Fibroblast of lung (primary cell): ENCODE measurements at places on chromosomes 7 and 10. TPM values are rescaled to one million over a fixed set of nuclear protein-coding genes. Genes with fewer than 3 reads are reported as not detected.
A peak's percentile ranks its signal among the peaks of the same experiment; 100 is the strongest.

- DNase-seq: no peak
Observed at GRCh38 chr7:43619213-43620012, 36.5 kb downstream of the STK17A start.

GRCh38 chr10:70678757-70679489, 6.6 kb downstream of the ADAMTS14 start:
- no peak for DNase-seq

DNA sequence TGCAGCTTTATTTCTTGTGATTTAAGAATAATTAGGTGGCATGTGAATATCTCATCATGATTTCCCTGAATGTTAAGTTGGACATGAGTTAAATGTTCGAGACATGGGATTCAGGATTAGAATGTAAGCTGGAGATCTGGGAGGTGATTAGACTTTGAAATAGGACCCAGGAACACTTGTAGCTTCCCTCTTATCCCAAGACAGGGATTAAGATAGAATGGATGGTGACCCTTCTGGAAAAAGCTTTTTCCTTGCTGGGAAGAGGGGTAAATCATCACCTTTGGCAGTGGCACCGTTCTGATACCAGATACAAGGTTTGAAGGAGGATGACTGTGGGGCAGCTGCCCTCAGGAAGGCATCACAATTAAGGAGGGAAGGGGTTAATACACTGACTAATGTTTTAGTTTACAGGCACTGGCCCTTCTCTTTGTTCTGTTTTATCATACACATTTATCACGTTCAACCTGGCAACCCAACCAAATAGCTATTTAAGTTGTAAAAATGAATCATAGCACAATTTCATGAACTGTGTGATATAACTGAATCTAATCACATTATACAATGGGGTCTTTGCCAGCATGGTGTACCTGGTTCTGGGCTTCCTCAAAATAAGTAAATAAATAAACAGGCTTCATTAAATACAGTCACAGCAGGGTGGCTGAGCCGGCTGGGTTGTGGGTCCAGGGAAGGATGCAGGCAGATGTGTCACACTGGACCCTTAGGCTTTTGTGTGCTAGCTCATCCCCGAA, 212.7 kb downstream of the LRMDA start:
- no peak for DNase-seq

DNA sequence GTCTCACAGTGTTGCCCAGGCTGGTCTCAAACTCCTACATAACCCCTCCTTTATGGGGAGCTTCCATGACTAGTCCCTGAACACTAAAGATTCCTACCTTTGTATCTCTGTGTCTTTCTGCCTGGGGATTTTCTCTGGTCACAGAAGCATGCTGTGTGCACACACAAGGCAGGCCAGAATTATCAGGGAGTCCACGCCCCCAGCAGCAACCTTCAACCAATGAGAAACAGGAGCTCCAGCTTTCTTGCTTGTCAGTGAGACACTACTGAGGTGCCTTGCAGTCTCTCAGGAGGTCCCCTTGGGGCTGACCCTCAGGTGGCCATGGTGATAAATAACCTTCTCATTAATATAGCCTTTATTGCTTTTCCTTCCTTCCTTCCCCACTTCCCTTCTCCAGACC, 45.1 kb upstream of the AUTS2 start:
- DNase-seq: no peak

DNA sequence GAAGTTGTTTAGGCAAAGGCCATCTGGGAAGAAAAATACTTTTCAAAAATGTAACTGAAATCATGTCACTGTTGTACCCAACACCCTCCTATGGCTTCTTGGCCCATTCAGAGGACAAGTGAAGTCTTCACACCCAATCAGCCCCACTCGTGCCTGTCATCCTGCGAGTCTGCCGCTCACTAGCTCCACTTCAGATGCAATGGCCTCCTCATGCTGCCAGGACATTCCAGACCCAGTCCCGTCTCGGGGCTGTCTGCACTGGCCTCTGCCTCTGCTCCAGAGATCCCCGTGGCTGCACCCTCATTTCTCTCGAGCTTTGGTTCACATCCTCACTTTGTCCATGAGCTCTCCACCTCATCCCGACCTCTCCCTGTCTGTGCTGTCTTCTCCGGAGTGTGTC, 227.1 kb downstream of the KCNMA1 start:
- no peak for DNase-seq

DNA sequence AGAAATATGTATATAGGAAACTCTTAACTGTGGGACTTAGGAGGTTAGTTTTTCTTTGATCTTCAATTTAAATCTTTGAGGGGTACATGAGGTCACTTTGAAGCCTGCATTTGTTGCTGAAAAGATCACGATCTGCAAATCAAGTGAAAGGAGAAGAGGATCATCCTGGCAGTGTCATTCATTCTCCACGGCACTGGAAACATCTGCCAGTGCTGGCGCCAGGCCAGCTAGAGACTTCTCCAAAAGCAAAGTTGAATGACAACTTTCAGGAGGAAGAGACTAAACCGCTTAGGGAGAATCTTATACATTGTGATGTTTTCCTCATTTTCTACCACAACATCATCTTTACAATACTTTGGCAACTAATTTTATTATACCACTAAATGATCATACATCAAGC, 42.5 kb downstream of the MRC1 start:
- no peak for DNase-seq

Gene TMEM248
- total RNA-seq: 59.6 and 65.7 TPM in 2 replicates

DNA sequence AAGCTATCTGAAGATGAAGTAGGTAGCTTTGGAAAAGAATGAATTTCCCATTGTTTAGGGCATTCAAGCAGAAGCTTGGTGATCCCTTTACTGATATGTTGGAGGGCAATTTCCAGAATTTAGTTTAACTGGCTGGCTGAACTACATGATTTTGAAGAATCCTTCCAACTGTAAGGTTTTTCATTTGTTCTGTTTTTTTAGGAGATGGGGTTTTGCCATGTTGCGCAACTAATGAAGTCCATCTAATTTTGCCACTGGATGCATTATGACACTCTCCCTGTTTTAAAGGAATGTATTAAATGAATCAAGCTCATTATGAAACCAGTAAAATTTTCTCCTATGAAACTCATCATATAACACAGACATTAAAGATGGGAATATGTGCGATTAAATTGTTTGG, 6.1 kb upstream of the DDX50 start:
- DNase-seq: no peak

Gene TLX1
- not detected in 2 replicates for total RNA-seq

GRCh38 chr7:144546782-144547181, 143.3 kb upstream of the NOBOX start:
- no peak for DNase-seq

- DNase-seq: peak; percentile 59
Observed at GRCh38 chr7:106313456-106313901, 28.7 kb upstream of the NAMPT start.

- peak; percentile 25 for DNase-seq
Observed at GRCh38 chr10:33550811-33551210, 216.3 kb upstream of the NRP1 start.

DNA sequence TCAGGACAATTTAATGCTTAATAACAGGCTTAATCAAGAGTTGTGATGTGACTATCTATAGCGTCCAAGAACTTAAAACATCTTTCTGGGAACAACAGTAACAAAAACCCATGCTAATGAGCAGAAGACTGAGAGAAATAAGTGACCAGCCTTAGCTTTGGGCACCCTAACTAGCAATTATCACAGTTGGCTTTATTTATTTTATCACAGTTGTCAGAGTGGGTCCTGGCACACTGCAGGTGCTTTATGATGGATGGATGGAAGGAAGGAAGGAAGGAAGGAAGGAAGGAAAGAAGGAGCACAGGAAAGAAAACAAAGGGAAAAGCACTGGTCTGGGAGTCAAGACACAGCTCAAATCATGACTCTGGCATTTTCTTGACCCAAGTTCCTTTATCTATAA, 181.1 kb downstream of the SKAP2 start:
- no peak for DNase-seq

DNA sequence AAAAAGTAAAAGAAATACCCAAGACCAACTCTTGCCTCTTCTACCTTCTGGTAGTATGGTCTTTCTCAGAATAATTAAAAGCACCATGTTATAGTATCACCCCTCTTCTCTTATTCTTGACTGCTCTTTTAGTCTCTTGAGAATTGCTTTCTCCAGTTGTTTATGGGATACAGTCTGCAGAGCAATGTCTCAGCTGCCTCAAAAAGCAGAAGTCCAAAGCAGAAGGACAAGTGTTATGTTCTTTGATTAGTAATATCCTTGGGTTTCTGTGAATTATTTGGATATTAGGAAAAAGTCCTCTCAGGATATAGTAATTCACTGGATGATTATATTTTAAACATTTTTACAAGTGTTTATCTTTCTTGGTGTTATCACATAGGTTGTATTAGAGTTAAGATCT, 7.4 kb downstream of the TAS2R41 start:
- no peak for DNase-seq

Gene IKZF1
- total RNA-seq: under 0.01 TPM in 1 of 2 replicates, not detected in the other

GRCh38 chr7:93165447-93165846, 17.3 kb upstream of the SAMD9L start:
- no peak for DNase-seq

DNA sequence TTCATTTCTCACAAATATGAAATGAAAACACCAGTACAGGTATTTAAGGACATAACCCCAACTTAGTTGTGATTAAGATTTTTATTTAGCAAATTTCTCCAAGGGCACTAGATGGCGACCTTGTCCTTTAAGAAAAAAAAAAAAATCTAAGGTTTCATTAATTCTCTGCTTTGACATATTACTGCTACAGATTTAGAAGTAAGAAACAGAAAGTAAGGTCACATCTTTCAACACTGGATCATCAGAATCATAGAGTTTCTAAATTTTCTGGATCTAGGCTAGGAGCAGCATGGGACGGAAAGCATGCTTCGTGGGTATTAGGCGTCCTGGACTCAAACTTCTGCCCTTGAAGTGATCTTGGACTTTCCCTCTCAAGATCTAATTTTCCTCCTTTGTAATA, 85.5 kb upstream of the PRKG1 start:
- DNase-seq: peak; percentile 13

- DNase-seq: no peak
Observed at GRCh38 chr7:84847790-84848189, 339.1 kb downstream of the SEMA3D start.

- DNase-seq: no peak
Observed at GRCh38 chr7:101940830-101941229, 123.4 kb downstream of the CUX1 start.

Gene CCDC172
- total RNA-seq: not detected in 2 replicates

GRCh38 chr10:111705021-111705420, 478.5 kb downstream of the GPAM start:
- DNase-seq: no peak

DNA sequence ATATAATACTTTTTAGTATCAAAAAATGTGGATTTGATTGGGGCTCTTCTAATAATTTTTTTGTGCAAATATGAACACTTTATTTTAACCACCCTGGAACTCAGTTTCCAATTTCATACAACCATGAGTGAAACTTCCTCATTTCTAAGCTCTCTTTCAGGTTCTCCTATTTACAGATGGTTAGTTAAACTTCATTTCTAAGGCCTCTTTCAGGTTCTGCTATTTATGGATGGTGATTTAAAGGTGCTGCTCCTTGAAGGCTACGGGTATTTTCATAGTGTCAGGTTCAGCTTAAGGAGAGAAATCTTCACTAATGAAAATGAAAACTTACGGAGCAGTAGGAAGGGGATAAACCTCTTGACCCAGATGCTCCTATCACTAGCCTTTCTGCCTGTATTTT, 568.3 kb downstream of the KIF20B start:
- DNase-seq: no peak

Gene CDC14C
- total RNA-seq: under 0.01 and 0.17 TPM in 2 replicates

- no peak for DNase-seq
Observed at GRCh38 chr10:93334181-93334580, 148.0 kb downstream of the MYOF start.

DNA sequence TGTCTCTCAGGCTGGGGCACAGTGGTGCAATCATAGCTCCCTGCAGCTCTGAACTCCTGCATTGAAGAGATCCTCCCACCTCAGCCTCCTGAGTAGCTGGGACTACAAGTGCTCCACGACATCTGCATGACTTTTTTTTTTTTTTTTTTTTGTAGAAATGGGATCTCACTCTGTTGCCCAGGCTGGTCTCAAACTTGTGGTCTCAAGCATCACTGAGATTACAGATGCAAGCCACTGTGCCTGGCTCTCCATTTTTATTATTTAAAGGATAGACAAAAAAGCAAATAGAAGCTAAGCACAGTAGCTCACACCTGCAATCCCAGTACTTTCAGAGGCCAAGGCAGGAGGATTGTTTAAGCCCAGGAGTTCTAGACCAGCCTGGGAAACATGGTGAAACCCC, 13.0 kb upstream of the KCTD7 start:
- no peak for DNase-seq
